ENCODE measurements at places on chromosomes 1 and 21.

DNA sequence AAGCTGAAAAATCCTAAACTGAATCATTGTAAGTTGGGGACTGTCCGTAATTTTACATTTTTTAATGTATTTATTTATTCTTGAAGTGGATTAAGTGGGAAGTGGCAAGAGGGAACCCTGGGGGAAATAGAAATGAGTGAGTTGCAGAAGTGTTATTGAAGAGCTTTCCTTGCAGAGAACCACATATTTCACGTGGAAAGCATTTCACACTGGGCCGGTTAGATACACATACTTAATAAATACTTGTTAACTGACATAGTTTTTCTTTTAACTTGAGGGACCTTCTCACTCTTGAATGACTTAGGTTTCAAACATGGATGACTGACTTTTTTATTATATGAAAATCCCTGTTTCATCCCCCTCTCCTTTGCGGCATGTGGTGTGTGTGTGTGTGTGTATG lies 239.3 kb downstream of the LMO4 start:
- no peak for DNase-seq

DNA sequence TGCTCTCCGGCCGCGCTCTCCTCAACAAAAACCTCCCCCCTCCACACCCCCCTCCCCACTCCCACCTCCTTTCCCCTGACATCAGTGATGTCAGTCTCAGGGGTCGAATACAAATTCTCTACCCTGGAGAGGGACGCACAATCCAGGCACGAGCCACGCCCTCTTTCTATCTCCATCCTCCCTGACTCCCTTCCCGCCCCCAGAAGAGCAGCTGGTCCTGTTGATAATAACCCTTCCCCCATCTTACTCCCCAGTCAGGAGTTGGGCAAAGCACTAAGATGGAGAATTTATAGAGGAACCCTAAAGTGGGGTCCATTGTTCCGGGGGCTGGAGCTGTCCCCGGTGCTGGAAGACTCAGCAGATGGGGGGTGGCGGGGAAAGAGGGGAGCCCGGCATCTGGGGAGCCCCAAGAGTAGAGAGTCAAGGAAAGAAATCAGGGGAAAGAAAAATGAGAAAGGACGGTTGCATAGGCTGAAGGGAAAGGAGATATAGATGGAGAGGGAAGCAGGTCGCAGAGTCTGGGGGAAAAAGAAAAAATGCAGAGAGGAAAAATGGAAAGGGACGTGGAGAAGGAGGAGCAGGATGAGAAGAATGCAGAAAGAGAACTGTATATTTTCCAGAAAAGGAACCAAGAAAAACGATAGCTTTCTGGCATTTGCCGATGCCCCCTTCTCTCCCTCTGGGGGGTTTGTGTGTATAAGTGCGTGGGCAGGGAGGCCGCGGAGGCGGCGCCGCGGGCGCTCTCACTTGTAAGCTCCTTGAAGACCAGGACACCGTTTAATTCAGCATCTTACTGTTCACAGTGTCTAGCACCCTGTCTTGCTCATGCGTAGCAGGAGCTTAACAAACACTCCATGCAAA lies at the start of gene CELF3:
Gene CELF3 (minus strand): TSS at position 33 of the 861 bp plus-strand sequence. CDS start 783 bp downstream, outside the sequence.
- no peak for DNase-seq

DNA sequence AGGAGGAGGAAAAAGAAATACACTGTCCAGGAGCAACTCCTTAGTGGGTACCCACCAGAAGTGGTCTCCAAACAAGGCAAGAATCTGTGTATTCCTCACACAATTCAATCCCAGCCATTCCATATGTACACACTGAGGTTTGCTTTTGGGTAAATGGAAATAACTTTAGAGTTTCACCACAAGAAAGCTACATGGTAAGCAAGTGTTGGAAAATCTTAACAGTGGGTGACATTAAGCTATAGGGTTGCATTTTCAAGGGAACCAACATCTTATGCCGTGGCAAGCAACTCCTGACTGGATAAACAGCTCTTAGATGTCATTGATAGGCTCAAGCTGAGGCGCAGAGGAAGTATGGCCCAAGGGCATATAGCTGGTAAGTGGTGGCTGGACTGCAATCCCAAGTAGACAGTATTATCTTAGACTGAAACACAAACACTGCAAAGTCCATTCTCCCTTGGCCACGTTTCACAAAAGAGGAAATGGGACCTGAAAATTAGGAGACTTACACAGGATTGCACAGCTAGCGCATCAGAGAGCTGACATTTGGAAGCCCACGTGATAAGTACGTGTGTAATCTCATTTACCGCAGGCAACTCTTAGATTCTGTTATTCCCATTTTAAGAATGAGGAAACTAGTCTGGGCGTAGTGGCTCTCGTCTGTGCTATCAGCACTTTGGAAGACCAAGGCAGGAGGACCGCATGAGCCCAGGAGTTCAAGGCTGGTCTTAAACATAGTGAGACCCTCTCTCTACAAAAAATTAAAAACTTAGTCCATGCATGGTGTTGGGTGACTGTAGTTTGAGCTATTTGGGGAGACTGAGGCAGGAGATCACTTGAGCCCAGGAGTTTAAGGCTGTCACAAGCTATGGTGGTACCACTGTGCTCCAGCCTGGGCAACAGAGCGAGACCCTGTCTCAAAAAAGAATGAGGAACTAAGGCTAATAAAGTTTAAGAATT lies 4.0 kb upstream of the BRWD1 start:
- DNase-seq: no peak

GRCh38 chr1:203671521-203672278 lies 45.1 kb downstream of the ATP2B4 start:
- no peak for DNase-seq

DNA sequence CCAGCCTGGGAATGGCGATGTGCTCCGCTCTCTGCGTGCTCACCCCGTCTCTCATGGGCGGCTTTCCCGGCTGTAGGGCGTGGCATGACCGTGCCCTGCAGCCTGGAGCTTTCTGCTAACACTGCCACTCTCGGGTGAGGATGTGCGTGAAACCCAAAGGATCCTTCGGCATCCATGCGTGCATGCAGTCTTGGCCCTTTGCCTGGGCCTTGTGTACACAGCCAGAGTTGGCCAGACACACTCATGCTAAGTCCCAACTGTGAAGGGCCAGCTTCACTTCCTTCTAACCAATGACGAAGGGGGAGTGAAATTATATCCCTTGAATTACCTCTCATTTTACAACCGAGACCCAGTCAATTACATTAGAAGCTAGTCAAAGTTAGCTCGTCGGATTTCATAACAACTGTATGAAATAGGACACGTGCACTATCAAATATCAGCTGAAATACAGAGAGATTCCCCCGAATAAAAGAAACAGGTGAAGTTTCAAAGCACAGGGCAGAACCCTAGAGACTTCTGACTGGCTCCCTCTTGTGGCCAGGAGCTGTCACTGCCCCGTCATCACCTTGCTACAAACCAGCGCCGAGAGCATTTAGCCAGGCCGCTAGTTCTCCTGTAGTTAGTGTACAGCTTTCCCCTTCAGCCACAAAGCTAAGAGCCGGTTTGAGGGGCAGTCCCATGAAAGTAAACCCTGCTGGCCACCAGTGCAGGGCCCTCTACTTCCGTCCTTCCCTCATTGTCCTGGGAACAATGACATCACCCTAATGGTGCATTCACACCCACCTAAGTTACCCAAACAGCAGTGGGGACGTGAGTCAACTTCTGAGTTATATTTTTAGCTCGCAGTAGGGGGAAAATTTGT lies 63.4 kb upstream of the COA6 start:
- DNase-seq: peak; percentile 64

DNA sequence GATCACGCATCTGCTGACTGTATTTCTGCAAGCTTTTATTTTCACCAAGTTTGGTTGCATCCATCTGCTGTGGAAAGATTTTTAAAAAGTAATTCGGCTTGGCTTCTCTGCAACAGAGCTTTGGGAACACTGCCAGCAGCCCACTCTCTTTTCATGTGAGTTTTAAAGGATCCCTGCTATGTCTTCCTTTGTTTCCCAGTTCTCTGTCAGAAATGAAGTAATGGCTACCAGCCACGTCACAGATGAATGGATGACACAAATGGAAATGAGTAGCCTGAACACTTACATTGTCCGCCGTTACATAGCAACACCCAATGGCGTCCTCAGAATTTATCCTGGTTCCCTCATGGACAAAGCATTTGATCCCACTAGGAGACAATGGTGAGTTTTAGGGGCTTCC lies 80.6 kb upstream of the RAVER2 start:
- DNase-seq: no peak

GRCh38 chr1:196144588-196144987 lies 463.7 kb downstream of the KCNT2 start:
- no peak for DNase-seq

- no peak for DNase-seq
Measured at GRCh38 chr21:23522751-23523150, 2084.5 kb downstream of the MRPL39 start.

- DNase-seq: no peak
Measured at GRCh38 chr1:62717483-62717882, 29.3 kb upstream of the DOCK7 start.

GRCh38 chr1:49864581-49864980 lies 159.2 kb downstream of the AGBL4 start:
- DNase-seq: no peak

DNA sequence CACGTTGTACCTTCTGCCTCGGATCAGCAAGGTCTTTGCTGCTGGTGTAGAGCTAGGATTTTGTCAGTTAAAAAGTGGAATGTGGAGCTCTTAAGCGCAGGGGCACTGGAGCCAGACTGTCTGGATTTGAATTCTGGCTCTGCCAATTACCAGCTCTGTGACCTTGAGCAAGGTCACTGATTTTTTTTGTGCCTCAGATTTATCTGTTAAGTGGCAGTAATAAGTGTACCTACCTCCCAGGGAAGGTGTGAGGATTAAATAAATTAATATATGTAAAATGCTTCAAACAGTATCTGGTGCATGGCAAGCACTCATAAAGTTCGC lies 40.3 kb downstream of the UBE2U start:
- DNase-seq: no peak

DNA sequence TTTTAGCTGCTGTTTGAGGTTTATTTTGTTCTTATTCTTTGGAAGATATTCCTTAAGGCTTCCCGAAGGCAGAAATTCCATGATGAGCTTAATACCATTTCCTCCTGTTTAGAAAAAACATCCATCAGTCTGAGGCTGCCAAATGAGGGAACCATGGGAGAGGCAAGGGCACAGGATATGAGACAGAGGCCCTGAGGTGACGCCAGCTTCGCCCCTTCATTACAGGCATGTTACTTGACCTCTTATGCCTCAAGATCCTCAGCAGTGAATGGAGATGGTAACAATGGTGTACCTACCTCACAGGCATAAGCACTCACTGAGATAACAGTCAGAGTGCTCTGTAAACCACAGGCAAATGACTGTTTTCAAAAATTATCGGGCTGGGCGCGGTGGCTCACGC lies 93.6 kb downstream of the RAVER2 start:
- no peak for DNase-seq

DNA sequence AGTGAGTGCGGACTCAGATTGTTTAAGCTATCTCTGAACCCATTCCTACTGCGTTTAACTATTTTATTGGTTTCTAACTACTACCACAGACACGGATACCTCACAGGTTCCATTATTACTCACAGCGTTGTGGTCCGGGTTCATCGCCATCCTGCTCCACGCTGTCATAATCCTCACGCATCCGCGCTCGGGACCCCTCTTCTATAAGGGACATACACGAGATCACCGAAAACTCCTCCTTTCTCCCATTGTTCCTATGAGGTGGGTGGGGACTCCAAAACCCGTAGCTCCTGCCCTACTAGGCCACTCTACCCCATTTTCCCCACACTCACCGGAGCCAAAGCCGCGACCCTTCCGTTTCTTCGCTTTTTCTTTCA lies 610 bp downstream of the RBM8A start:
- peak; percentile 44 for DNase-seq

DNA sequence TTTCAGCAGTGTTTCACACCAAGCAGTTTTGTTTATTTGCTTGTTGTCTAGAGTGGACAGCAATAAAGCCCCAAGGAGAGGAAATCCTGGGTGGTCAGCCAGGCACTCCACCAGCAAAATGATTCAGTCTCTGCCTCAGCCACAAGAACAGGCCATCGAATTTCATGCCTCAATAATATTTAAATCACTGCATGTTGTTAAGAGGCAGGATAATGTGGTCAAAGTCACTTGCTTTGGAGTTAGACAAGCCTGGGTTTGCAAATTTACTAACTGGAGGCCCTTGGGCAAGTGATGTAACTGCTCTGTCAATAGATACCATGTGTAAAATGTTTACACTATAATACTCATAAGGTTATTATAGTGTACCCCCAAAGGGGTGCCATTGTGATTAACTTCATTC lies 349.6 kb downstream of the LMO4 start:
- DNase-seq: no peak

DNA sequence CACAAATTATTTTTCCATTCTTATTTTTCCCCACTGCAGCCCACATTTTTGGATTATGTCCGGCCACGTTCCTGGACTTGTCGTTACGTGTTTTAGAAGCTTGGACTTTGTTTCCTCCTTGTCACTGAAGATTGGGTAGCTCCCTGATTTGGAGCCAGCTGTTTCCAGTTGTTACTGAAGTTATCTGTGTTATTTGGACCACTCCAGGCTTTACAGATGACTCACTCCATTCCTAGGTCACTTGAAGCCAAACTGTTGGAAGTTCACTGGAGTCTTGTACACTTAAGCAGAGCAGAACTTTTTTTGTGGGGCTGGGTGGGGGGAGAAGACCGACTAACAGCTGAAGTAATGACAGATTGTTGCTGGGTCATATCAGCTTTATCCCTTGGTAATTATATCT lies 12.2 kb upstream of the AXDND1 start:
- DNase-seq: no peak

- DNase-seq: no peak
Measured at GRCh38 chr1:29753771-29754572, 517.6 kb downstream of the PTPRU start.

- no peak for DNase-seq
Measured at GRCh38 chr1:53658489-53659230, 80.3 kb downstream of the GLIS1 start.

- no peak for DNase-seq
Measured at GRCh38 chr1:26994787-26995517, 1.5 kb downstream of the TRNP1 start.

- DNase-seq: no peak
Measured at GRCh38 chr1:96211202-96211601, 510.4 kb upstream of the PTBP2 start.

DNA sequence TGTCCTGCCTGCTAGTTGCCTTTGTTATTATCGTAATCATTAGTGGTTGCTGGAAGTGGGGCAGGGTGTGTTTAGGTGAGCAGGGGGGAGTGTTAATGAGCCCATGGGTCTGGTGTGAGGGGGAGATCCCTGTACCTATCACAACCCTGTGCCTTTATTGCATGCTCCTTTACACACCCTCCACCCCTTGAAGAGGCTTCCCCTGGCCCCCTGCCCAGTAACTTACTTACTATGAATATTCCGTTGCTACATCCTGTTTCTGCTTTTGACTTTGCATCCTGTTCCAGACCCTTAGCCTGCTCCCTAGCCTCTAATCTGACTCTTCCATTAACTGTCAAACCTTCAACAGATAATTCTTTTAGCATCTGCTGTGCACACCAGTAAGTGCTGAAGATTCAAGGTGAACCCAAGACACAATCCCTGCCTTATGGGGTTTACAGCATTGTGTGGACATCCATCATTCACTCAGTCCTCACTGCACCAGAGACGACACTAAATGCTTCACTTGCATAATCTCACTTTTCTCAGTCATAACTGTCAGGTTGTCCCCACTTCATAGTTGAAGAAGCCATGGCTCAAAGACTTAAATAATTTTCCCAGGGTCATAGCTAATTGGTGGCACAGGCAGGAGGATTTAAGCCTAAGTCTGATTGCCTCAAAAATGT lies 47.9 kb downstream of the CDC7 start:
- no peak for DNase-seq

GRCh38 chr1:98906361-98906760 lies 98.3 kb downstream of the PLPPR5 start:
- no peak for DNase-seq

GRCh38 chr21:44399151-44399954 lies 45.9 kb downstream of the TRPM2 start:
- no peak for DNase-seq
